ENCODE measurements at places on chromosomes 4 and X.

DNA sequence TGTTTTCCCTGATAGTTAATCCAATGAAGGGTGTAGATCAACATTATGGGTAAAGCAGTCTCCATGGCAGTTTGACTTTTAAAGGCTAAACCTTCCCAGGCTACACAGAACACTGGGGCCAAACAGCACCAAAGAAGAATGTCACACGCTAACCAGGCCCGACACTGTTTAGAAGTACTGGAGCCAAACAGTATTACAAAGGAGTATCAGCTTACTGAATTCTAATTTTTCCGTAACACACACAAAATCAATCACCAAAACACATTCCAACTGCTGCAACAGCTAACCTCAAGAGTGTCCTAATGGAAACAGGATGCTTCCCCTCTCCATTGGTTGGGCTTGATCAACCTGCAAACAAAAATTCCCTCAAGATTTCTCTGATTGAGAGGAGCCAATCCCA, 783.5 kb downstream of the PCDH18 start:
- DNase-seq = no peak

DNA sequence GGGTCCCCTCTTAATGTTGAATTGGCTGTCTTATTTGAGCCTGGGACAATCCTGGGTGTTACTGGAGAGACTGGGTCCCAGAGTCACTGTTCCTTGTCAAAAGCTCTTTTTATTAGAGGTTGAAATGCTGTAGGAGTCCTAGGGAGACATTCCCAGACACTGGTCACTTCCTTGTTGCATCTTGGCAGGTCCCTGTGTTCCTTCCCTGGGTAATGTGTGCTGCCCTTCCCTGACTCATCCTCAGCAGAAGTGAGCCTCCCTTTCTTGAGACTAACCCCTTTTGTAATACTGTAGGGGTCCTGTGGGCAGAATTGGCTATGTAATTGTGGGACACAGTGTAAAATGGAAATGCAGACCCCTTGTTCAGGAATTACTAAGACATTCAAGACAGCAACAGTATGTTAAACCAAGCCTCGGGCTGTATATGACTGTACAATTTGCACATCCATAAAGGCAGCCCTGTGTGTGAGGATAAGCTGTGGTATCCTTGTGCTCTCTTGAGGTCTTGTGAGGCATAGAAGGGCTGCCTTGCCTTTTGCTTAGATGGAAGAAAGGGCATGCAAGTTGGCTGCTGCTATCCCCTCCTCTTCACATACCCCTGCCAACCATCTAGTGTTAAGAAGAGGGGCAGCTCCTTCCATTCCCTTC, 53.5 kb downstream of the DCLK2 start:
- no peak for DNase-seq

- no peak for DNase-seq
Measured at GRCh38 chr4:71198958-71199357, 139.9 kb upstream of the SLC4A4 start.

GRCh38 chr4:184163813-184164212, 53.9 kb downstream of the ENPP6 start:
- peak; percentile 36 for DNase-seq

DNA sequence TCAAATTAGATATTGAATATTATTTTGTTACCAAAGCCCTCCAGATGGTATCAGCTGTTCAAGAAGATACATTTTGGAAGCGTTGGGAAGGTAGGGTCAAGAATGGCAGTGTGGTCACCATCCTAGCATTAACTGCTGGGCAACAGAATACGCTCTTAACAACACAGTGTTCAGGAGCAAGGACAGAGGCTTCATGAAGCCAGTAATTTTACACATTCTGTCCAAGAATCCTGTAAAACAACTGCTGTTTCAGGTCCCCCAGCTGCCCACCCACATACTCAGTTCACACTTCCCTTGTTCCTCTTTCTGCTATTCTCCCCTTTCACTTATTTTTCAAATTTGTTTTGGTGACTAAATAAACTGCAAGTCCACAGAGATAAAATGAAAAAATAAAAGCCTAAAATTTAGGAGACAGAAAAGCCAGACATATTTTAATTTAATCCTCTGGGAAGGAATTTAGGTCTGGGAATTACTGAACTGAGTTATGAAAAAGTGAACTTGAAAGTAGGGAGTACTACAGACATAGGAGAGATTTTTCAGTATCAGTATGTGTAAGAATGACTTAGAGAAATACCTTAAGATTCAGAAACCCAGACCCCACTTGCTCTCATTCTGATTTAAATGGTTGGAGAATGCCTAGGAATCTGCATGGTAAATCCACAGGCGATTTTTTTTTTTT, 406.7 kb downstream of the MAPK10 start:
- DNase-seq = no peak

DNA sequence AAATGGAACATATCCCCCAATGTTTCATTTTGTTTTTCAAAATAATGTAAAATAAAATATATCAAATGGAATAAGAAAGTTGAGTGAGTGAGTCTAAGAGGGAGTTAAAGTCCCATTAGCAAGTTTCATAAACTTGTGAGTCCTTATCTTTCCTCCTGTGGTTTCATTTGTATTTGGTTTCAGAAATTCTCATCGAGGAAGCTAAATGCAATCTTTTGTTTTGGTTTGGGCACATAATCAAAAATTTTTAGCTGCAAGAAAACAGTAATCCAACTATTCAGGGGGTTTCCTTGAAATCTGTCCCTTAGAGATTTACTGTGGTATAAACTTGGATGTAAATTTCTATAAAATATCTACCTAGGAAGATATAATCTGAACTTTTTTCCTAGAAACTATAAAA, 124.2 kb downstream of the CAMK2D start:
- DNase-seq = no peak

- DNase-seq = no peak
Measured at GRCh38 chr4:9952415-9952950, 68.8 kb downstream of the SLC2A9 start.

DNA sequence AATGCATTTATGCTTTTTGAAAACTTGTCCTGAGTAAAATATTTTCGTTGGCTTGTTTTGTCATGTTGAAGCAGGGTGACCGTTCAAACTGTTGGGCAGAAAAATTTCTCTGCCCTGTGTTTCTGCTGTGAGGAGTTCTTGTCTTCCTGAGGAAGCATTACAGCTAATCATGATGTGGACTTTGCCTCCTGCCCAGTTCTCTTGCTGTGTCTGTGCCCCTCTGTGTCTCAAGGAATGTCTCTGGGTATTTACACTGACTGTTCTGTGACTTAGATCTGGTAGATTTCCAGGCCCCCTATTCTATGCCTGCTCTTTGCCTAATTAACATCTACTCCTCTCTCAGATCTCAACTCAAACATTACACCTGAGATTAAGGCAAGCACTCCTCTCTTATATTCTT, 30.4 kb upstream of the RPL34 start:
- no peak for DNase-seq

DNA sequence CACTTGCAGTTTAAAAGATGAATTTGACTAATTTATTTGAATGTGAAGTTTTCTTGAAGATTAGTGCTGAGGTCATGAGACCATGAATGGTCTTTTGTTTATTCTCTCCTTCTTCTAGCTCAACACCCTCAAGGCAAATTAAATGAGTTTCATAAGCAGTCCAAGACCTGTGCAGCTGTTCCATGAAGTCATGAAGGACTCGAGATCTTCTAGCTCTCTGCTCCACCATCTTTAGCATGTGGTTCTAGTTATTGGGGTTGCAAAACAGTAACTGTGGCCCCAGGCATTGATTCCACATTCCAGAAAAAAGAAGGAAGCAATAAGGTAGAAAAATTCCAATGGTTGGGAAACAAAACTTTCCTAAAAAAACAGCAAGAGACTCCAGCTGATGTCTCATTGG, 84.2 kb upstream of the HS3ST1 start:
- DNase-seq = no peak

- no peak for DNase-seq
Measured at GRCh38 chr4:145535202-145535601, 53.5 kb downstream of the SMAD1 start.

DNA sequence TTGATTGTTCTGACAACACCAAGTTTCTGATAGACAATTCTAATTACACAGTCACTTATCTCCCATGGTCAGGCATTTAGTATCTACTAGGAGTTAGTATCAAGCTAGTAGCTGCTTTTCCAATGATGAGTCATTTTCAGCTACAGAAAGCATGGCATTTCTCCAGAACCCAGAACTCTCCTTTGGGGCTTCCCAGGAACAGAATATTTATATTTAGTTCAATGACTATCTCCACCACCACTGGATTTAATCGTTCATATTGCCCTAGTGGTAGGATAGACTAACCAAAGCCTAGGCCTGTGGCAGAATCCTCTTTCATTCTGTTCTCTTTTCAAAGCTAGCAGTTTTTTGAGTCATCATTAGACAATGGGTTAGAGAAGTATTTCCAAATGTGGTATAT, 569.4 kb downstream of the GABRG1 start:
- DNase-seq = no peak

DNA sequence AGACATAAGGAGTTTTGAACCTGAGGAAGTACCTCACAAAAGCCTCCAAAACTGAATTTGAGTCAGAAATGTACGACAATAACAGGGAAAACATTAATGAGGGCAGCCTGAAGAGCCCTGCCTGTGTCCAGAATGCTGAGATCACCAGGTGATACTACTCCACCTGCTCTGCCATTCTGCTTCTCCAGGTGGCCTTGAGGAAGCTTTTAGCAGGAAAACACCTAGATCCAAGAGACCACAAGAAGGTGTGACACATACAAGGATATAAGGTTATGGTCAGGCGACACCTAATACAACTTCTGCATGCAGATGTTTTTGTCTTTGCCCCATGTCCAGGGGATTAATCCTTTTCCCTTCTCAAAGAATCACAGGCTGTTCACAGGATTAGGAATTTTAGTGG, 15.3 kb downstream of the SOWAHB start:
- no peak for DNase-seq

GRCh38 chr4:109589605-109590004, 29.6 kb downstream of the MCUB start:
- no peak for DNase-seq

- DNase-seq = no peak
Measured at GRCh38 chr4:84644087-84644486, 61.2 kb downstream of the CDS1 start.

GRCh38 chrX:48025561-48025960, 18.8 kb downstream of the SPACA5 start:
- peak; percentile 40 for DNase-seq

- DNase-seq = no peak
Measured at GRCh38 chrX:39729981-39730661, 367.6 kb downstream of the BCOR start.

DNA sequence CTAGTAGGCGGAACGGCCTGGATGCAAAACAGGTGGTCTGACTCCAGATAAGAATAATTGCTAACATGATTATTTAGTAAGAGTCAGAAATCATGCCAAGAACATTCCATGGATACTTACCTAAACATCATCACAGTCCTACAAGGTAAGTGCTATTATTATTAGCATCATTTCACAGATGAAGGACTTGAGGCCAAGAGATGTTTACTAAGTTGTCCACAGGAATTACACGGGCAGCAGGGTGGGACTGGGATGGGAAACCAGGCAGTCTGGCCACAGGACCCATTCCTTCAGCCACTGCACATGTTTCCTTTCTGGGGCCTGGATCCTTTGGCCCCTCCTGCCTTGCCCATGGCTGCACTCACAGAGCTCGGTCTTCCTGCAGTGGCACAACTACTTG, 48.3 kb downstream of the ANAPC4 start:
- no peak for DNase-seq

GRCh38 chr4:117239434-117239833, 154.1 kb upstream of the TRAM1L1 start:
- no peak for DNase-seq

GRCh38 chrX:18769812-18770573, 62.5 kb downstream of the PPEF1 start:
- no peak for DNase-seq

DNA sequence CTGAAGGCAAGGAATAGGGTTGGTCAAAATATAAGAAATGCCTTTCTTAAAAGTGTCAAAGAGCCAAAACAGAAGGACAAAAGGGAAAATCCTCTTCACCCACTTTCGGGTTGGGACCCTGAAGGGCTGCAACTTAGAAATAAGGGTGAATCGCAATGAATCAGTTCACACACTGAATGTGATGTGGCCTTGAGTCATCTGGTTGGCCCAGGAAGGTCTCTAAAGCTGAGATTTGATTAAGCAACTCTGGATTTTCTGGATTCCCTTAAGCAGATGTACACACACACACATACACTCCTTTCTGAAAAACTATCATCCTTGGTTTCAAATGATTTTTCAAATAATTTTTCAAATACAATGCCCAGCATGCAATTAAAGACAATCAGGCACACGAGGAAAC, 13.1 kb downstream of the TAB3 start:
- peak; percentile 23 for DNase-seq

DNA sequence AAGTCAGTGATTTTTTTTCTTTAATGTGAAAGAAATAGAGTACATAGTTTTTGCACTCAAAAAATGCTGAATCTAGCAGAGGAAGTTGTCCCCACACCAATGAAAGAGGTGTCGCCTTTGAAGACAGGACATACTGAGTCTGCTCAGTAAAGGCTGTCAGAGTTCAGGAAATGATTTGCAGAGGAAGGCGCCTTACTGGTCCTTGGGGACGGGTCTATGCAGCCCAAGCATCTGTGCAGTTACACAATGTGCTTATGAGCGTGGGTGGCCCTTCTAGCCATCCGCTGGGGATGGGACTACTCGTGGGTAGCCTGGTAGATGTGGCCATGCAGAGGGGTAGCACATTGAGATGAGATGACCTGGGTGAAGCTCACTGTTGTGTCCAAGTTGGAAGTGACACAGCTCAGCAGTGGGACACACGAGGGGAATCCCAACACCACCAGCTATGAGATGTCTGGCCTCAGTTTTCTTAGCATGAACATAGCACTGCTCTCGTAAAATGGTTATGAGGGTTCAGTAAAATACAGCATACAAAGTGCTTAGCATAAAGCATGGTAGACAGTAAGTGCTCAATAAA, 116.5 kb upstream of the RBPJ start:
- no peak for DNase-seq

DNA sequence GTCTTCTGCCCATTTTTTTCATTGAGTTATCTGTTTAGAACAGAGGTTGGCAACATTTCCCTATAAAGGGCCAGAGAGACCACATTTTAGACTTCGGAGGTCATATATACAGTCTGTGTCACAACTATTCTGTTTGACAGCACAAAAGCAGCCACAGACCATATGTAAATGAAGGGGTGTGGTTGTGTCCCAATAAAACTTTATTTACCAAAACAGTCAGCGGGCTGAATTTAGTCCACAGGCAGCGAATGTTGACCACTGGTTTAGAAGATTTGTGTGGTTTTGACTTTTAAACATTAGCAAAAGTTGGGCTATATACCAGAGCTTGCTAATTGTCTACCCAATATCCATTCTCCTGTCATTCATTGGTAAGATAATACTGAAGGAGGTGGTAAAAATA, 150.8 kb downstream of the AMELX start:
- DNase-seq = no peak

GRCh38 chr4:41177016-41177415, 37.3 kb downstream of the APBB2 start:
- no peak for DNase-seq

GRCh38 chr4:53193111-53193510, 172.8 kb downstream of the SCFD2 start:
- DNase-seq = no peak

Data from stimulated activated CD4-positive, alpha-beta T cell treated with anti-CD3 and anti-CD28 coated beads, Interleukin-15, amount 100 ng/mL, for 24 hours (primary cell).